Stimulated activated CD4-positive, alpha-beta T cell treated with anti-CD3 and anti-CD28 coated beads, Interleukin-2, amount 100 ng/mL, for 48 hours (primary cell): ENCODE measurements at places on chromosomes 11 and 22.
A peak's percentile ranks its signal among the peaks of the same experiment; 100 is the strongest.

DNA sequence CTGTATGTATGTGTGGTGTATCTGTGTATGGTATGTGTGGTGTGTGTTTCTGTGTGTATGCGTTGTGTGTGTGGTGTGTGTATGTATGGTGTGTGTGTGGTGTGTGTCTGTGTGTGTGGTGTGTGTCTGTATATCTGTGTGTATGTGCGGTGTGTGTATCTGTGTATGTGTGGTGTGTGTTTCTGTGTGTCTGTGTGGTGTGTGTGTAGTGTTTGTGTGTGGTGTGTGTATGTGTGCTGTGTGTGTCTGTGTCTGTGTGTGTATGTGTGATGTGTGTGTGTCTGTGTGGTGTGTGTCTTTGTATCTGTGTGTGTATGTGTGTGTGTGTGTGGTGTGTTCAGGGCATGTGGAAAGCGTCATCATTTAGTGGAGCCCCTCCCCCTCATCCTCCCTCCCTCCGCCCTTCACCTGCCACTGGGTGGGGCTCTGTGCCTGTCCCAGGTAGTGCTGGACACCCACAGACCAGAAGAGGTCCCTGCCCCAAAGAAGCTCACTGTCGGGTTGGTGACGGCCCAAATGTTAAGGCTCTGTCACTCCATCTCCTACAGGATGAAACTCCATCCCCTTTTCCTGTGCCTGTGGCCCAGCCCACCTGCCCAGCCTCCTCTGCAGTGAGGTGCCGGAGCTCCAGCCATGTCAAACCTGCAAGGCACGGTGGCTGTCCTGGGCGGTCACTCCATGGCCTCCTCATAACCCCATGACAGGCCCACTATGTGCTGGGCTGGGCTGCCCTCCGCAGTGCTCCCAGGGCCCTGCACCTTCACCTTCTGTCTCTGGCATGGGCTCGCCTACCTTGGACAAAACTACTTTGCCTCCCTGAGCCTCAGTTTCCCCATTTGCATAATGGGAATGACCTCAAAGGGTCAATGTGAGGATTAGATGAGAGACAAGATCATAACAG is 23.4 kb upstream of the SHISAL1 start:
- no peak for DNase-seq

DNA sequence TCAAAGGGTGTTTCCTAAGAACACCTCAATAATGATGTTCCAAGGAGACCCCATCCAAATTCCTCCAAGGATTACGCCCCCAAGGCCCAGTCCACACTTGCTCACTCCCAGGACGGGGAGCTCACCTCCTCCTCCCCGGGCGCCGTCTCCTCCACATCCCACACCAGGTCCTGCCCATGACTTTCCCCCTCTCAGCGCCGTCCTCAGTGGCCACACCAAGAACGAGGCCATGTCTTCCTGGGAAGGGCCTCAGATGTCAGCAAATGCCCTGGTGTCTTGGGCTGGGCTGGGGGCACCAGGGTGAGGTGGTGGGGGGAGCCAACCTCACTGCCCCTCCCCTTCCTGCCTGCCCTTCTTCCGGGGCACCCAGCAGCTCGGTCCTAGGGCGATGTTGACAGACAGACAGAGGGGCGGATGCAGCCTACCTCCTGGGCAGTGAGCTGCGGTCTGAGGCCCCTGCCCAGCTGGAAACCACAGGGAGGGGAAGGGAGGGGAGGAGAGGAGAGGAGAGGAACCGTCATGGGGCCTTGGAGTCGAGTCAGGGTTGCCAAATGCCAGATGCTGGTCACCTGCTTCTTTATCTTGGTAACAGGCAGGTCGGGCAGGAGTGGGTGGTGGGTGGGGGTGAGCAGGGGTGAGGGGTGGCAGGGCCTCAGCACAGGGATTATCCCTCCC is at the start of the genes C11orf21 and TSPAN32:
TSS of gene C11orf21 (minus strand) at position 288 of the 675 bp plus-strand sequence. CDS start at position 178, 110 bp downstream.
TSS of gene TSPAN32 (plus strand) at position 383 of the 675 bp plus-strand sequence. CDS start at position 520, 137 bp downstream.
- peak; percentile 36 for DNase-seq

GRCh38 chr11:128642571-128642970 is 51.3 kb upstream of the FLI1 start:
- no peak for DNase-seq

DNA sequence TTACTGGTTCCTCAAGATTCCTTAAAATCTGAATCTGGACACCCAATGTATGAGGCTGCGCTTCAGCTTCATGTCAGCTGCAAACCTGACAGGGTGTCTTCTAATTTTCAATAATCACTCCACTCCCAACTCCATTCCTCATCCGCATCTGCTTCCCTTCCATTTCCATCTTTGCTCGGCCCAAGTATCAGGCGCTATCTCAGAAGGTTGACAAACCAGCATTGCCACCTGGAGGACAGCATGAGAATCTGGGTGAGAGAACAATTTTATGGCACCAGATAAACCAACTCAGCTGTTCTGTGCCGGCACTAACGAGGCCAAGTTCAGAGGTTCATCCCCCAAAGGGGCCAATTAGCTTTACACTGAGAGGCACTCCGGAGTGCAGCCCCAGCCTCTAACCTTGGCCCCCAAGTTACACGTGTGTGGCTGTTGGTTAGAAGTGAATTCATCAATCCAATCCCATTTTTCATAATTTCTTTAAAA is 79.1 kb upstream of the LMO2 start:
- DNase-seq = no peak

- no peak for DNase-seq
Measured at GRCh38 chr11:106723071-106723470, 295.2 kb downstream of the GUCY1A2 start.

DNA sequence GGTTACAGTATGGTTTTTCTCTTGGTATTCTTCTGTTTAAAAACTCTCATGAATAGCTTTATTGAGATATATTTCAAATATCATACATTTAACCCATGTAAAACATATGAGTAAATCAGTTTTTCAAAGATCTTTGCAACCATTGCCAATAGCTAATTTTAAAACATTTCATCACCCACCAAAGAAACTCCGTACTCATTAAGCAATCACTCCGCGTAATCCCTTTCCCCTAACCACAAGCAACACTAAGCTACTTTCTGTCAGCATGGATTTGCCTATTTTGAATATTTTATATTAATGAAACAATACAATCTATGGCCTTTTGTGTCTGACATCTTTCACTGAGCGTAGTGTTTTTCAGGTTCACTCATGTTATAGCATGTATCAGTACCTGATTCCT is 697.9 kb upstream of the ANO5 start:
- no peak for DNase-seq

GRCh38 chr11:12356944-12357655 is 20.3 kb upstream of the PARVA start:
- DNase-seq = no peak

DNA sequence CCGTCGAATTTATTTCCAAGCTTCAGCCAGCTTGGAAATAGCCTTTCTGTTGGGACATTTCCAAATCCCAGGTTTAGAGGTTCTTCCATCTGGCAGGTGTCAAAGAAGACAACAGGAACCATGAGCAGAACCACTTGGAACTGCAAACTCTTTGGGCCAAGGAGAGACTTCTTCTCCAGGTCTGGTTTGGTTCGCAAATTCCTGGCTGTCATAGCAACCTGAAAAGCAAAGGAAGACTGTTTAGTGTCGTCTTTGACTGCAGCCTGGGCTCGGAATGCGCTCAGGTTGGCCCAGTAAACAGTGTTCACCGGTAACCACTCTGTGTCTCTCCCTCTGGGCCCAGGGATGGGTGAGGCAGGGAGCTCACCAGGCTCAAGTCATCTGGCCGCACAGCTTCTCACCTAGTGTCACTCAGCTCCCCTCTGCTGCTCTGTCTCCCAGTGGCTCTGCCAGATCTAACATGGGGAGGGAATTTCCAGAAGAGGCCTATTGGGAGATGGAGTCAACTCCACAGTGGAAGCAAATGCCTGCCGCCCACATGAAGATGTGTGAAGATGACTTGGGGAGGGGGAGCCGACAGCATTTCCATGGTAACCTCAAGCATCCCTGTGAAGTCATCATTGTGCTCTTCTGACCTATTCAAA is 11.9 kb upstream of the CLMP start:
- DNase-seq = no peak
